Mesendoderm (in vitro differentiated cells): ENCODE measurements at places on chromosomes 12 and 14.

- no peaks in the 10 kb centered on the region for H3K4me1 ChIP-seq
- no peak overlapping the region for H3K4me3 ChIP-seq
- H3K36me3 ChIP-seq, result no peaks in the 10 kb centered on the region
Measured at GRCh38 chr12:5258926-5259325, 173.0 kb upstream of the NTF3 start.

DNA sequence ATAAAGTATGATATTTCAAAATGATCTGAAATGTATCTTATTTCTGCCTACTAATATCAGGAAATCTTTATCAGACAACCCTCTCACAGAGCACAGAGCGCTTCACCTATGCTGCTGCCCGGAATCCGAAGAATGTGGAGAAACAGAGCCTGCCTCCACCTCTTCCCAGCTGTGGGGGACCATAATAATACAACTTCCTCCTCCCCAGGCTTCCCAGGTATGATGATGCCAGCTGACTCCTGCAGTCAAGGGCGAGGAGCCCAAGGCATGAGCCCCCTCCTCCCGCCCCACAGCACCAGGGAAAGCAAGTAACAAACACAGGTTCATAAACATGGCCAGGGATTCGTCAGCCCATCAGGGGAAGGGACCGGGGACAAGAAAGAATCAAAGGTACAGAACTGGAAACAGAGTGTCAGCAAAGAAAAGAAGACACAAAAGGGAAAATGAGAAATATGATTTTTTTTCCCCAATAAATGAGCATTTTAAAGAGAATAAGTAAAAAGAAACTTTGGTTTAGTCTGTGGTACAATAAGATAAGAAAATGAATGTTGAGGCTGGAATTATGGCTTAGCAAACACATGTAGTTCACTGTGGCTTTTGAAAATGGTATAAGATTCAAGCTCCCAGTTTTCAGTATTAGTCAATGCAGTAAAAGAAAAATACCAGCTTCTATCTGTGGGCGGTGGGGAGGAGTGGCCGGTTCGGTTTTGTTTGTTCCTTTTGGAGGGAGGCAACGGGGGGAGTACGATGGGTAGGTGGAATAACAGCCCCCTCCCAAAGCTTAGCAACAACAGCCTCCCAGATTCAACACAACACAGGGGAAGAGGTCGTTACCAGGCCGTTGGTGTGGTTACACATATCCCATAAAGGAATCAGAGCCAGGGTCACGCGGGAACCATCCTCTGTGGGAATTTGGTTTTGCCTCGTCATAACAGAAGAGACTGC is 68.3 kb downstream of the SETD3 start:
- H3K4me3 ChIP-seq, result no peak overlapping the region
- H3K27ac ChIP-seq, result no peak overlapping the region
- H3K4me1 ChIP-seq, result no peaks in the 10 kb centered on the region

DNA sequence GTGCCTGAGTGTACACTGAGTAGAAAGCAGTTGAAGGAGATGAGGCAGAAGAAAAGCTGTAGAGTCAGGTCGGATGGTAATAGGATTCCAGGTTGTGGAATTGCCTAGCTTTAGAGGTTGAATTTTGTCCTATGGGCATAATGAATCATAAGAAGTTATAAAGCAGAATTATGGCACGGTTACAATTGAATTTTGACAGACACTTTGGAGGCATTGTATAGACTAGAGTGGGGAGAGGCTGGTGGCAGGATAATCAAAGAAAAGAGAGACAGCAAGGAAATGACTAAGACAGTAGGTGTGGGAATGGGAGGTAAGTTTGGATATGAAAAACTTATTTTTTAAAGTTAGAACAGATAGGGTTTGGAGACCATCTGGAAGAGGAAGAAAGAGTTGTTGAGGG is 102.6 kb downstream of the NTN4 start:
- DNase-seq, result no peak
- no peaks in the 10 kb centered on the region for H3K27me3 ChIP-seq
- H3K27ac ChIP-seq, result no peak overlapping the region
- no peaks in the 10 kb centered on the region for H3K36me3 ChIP-seq
- peaks cover 3% of the 10 kb centered on the region for H3K4me1 ChIP-seq

- H3K4me1 ChIP-seq, result no peaks in the 10 kb centered on the region
- H3K4me3 ChIP-seq, result no peak overlapping the region
- H3K27me3 ChIP-seq, result no peaks in the 10 kb centered on the region
- H3K27ac ChIP-seq, result no peak overlapping the region
- H3K36me3 ChIP-seq, result no peaks in the 10 kb centered on the region
- no peak for DNase-seq
Measured at GRCh38 chr12:71164166-71164565, 6.4 kb upstream of the TSPAN8 start.

GRCh38 chr12:64801381-64801780 is 23.1 kb upstream of the TBC1D30 start:
- no peaks in the 10 kb centered on the region for H3K36me3 ChIP-seq
- no peaks in the 10 kb centered on the region for H3K27me3 ChIP-seq
- no peak overlapping the region for H3K27ac ChIP-seq
- no peak overlapping the region for H3K4me3 ChIP-seq
- DNase-seq, result no peak
- H3K4me1 ChIP-seq, result no peaks in the 10 kb centered on the region

GRCh38 chr14:99432485-99432884 is 48.2 kb downstream of the SETD3 start:
- H3K27me3 ChIP-seq, result no peaks in the 10 kb centered on the region
- H3K27ac ChIP-seq, result no peak overlapping the region
- no peak for DNase-seq
- H3K36me3 ChIP-seq, result no peaks in the 10 kb centered on the region
- no peak overlapping the region for H3K4me3 ChIP-seq

- H3K4me1 ChIP-seq, result no peaks in the 10 kb centered on the region
- H3K36me3 ChIP-seq, result no peaks in the 10 kb centered on the region
- DNase-seq, result peak; percentile 37
- no peak overlapping the region for H3K4me3 ChIP-seq
- H3K27ac ChIP-seq, result no peak overlapping the region
Measured at GRCh38 chr12:118750666-118751065, 230.7 kb upstream of the SRRM4 start.

- no peak overlapping the region for H3K4me3 ChIP-seq
- H3K27ac ChIP-seq, result no peak overlapping the region
- H3K36me3 ChIP-seq, result no peaks in the 10 kb centered on the region
- no peaks in the 10 kb centered on the region for H3K27me3 ChIP-seq
Measured at GRCh38 chr12:82835217-82835616, 148.5 kb downstream of the TMTC2 start.

- peaks cover 3% of the 10 kb centered on the region for H3K36me3 ChIP-seq
- H3K4me1 ChIP-seq, result peaks cover 2% of the 10 kb centered on the region
- peak overlapping the region; percentile 98 for H3K4me3 ChIP-seq
- peak; percentile 38 for DNase-seq
Measured at GRCh38 chr12:108560321-108560721, 652 bp downstream of the SART3 start.

- no peaks in the 10 kb centered on the region for H3K36me3 ChIP-seq
- H3K4me1 ChIP-seq, result no peaks in the 10 kb centered on the region
- no peaks in the 10 kb centered on the region for H3K27me3 ChIP-seq
- H3K4me3 ChIP-seq, result no peak overlapping the region
- peak overlapping the region; percentile 63 for H3K27ac ChIP-seq
Measured at GRCh38 chr14:100840286-100841065, 14.6 kb downstream of the MEG3 start.

DNA sequence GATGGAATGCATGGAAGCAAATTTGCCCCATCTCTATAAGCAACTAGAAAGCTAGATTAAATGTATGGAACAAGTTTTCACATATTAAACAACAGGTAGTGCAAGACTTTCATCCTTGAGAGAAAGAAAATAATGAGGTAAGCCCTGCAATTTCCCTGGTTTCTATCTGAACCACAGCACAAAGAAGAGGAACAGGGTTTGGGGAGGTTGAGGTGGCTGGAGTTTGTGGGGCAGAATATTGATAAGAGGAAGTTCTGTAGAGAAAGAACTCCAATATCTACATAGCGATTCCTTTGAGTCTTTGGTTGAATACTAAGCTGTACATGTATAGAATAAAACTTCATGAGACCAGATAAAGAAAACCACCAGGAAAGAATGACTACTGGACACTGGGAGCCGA is 96.3 kb upstream of the CCND2 start:
- no peaks in the 10 kb centered on the region for H3K27me3 ChIP-seq
- H3K36me3 ChIP-seq, result no peaks in the 10 kb centered on the region
- no peak overlapping the region for H3K27ac ChIP-seq
- DNase-seq, result no peak
- no peak overlapping the region for H3K4me3 ChIP-seq

- H3K4me1 ChIP-seq, result peaks cover 2% of the 10 kb centered on the region
- no peak for DNase-seq
- no peak overlapping the region for H3K4me3 ChIP-seq
- H3K36me3 ChIP-seq, result no peaks in the 10 kb centered on the region
Measured at GRCh38 chr14:98897605-98898309, 374.2 kb downstream of the BCL11B start.
